Spleen (tissue), 13 donors: ENCODE measurements at places on chromosomes 1 and 21. TPM values are rescaled to one million over a fixed set of nuclear protein-coding genes. Genes with fewer than 3 reads are reported as not detected.

DNA sequence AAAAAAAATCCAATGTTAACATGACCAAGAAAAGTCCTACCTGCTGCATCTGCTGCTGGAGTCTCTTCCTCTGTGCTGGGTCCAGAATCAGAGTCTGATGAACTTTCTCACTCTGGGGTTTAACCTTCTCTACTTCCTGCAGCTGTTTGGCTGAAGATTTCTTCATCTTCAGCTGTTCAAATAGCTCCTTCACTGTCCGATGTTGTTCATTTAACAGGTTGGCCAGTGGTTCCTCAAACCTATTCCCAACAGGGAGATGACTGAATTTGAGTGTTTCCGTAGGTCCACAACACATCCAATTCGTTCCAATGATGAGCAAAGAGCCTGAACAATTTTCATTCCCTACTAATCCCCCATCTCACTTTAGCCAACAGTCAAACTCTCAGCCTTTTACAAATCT, 79.4 kb downstream of the GON4L start:
- H3K36me3 ChIP-seq: peaks cover 81% of the 10 kb centered on the region
- H3K27ac ChIP-seq: no peak overlapping the region
- DNase-seq: no peak
- no peaks in the 10 kb centered on the region for H3K4me1 ChIP-seq
- H3K4me3 ChIP-seq: no peak overlapping the region
- H3K27me3 ChIP-seq: no peaks in the 10 kb centered on the region

DNA sequence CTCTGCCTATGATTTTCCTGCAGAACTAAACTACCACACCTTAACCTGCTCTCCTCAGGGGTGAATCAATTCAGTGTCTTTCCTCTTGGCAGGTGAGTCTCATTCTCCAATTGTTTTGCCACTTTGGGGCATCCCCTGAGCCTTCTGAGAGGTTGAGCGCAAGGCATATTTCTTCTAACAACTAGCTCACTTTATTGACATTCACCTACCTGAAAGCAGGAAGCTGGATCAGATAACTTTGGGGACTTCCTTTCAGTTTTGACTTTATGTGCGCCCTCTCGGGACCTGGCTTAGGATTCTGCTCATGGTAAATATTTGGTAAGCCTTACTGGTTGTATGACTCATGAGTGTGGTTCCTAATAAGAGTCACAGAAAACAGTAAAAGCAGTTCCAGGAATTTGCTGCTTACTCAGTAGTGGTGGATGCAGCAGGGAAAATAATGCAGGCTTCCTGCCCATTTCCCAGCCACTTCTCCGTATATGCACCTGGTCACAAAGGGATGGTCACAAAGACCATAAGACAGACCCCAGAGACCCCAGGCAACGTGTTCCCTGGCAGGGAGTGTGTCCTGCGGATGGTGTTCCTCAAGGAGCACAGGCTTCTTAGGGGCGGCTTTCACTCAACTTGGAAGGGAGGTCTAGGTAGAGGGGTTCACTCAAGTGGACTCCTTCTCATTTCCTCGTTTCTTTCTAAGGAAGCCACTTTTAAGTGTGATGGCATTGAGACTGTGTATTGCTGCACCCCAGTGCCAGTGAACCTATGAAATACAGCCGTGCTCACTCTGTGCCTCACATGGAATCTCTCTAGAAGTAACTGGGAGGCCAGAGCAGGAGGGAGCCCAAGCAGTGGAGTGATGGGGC, 22.0 kb upstream of the BATF3 start:
- no peak for DNase-seq
- H3K4me1 ChIP-seq: no peaks in the 10 kb centered on the region
- no peak overlapping the region for H3K4me3 ChIP-seq
- no peak overlapping the region for H3K27ac ChIP-seq
- no peaks in the 10 kb centered on the region for H3K27me3 ChIP-seq

- H3K4me3 ChIP-seq: no peak overlapping the region
- H3K4me1 ChIP-seq: no peaks in the 10 kb centered on the region
- no peak for DNase-seq
- H3K27ac ChIP-seq: no peak overlapping the region
These were observed 443.0 kb upstream of the RUNX1 start for GRCh38 chr21:35491920-35492678.

GRCh38 chr1:67816095-67816475, 17.2 kb downstream of the GNG12 start:
- no peak overlapping the region for H3K4me3 ChIP-seq
- DNase-seq: no peak
- H3K36me3 ChIP-seq: no peaks in the 10 kb centered on the region
- H3K27me3 ChIP-seq: no peaks in the 10 kb centered on the region

GRCh38 chr1:227744668-227745067, 9.4 kb downstream of the SNAP47 start:
- no peak for DNase-seq
- H3K27ac ChIP-seq: no peak overlapping the region
- no peaks in the 10 kb centered on the region for H3K4me1 ChIP-seq
- H3K27me3 ChIP-seq: no peaks in the 10 kb centered on the region
- peaks cover 14% of the 10 kb centered on the region for H3K36me3 ChIP-seq

- no peaks in the 10 kb centered on the region for H3K27me3 ChIP-seq
- H3K27ac ChIP-seq: no peak overlapping the region
These were observed 131.3 kb downstream of the FASLG start for GRCh38 chr1:172790245-172790644.

DNA sequence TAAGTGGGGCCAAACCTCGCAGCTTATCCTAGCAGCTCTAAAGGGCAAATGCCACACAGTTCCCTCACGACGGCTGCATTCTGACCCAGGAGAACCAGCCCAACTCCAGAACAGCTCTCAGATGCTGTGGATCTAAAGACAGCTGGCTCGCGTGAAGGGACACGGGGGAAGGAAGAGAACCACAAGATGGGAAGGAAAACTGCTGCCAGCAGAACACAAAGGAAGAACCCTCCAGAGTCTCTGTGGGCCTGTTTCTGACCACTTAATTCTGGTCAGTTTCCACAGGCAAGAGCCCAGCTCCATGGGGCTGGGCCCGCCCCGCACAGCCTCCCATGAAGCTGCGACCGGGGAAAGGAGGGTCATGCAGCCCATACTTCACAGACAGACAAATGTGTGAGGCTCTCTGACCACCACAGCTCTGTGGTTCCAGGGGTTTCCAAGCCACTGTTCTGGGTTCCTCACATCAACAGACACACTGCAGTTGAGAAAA, 61.1 kb downstream of the SLC45A1 start:
- H3K4me1 ChIP-seq: peaks cover 39% of the 10 kb centered on the region
- H3K36me3 ChIP-seq: no peaks in the 10 kb centered on the region
- H3K27me3 ChIP-seq: no peaks in the 10 kb centered on the region
- no peak for DNase-seq
- H3K27ac ChIP-seq: peak overlapping the region; percentile 77

GRCh38 chr1:233614743-233615521, 1.0 kb downstream of the KCNK1 start:
- peaks cover 70% of the 10 kb centered on the region for H3K27me3 ChIP-seq
- no peak for DNase-seq
- no peaks in the 10 kb centered on the region for H3K36me3 ChIP-seq
- no peak overlapping the region for H3K27ac ChIP-seq
- no peak overlapping the region for H3K4me3 ChIP-seq

DNA sequence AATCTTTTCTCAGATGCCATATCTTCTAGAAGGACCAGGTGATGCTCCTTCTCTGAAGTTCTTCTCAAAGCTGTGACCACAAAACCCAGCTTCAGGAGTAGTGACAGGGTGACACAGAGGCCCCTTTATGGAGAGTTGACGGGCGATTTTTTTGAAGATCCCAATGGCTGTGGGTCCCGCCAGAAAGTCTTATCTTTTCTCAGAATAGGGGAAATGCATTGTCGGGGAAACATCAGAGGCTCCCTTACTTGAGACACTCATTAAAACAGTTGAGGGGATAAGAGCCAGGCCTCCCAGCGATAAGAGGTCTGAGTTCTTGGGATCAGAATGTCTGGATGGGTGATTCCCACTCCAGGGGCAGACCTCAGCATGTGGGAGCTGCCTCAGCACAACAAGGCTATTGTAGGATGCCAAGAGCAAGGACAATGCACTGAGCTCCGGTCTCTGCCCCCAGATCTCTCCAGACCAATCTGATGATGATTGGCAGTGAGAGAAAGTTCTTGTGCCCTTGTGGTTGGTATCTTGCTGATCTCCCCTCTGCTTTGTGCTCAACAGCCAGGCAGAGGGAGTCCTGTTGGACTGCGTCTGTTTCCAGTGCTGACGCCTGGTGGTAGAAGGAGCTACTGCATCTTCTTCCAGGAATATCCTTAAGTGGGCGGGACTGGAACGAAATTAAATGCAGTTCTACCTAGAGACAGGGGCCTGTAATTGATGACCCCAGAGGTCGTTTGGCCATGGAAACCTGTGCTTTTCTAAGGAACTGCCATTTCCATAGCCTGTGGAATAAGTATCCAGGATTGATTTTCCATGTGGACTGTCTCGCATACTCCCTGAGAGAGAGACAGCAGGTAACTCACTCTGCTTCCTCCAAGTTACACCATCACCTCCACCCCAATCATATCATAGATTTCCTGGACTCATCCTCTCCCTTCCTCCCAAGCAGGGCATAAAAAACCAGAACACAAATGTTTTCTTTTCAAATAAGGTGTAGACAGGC, 6.8 kb upstream of the ACKR1 start:
- H3K27ac ChIP-seq: no peak overlapping the region
- H3K4me3 ChIP-seq: no peak overlapping the region
- no peak for DNase-seq
- H3K4me1 ChIP-seq: peaks cover 48% of the 10 kb centered on the region
- H3K36me3 ChIP-seq: no peaks in the 10 kb centered on the region

Gene HSD3B2
- not detected for total RNA-seq
